ENCODE measurements at places on chromosomes 1 and 21. TPM values are rescaled to one million over a fixed set of nuclear protein-coding genes. Genes with fewer than 3 reads are reported as not detected.

SLAMF9 gene
- total RNA-seq, result not detected

BTG3 gene
- total RNA-seq, result 22.4 TPM

DIO1 gene
- total RNA-seq, result not detected

CYP4A11 gene
- total RNA-seq, result not detected

SLC44A5 gene
- 0.36 TPM for total RNA-seq

CD247 gene
- not detected for total RNA-seq

MAP10 gene
- total RNA-seq, result 2.7 TPM

RXFP4 gene
- total RNA-seq, result not detected

OR10J1 gene
- total RNA-seq, result not detected

TAF13 gene
- total RNA-seq, result 84.7 TPM

FCRL6 gene
- not detected for total RNA-seq

GNAT2 gene
- 0.29 TPM for total RNA-seq

HAO2 gene
- total RNA-seq, result not detected

PCP4 gene
- total RNA-seq, result not detected

ASH1L gene
- total RNA-seq, result 41.6 TPM

MAP3K6 gene
- 29.8 TPM for total RNA-seq

TEX38 gene
- not detected for total RNA-seq

GPR25 gene
- total RNA-seq, result not detected

KRTAP13-2 gene
- total RNA-seq, result not detected

EDN2 gene
- total RNA-seq, result not detected

CHIA gene
- total RNA-seq, result not detected

SASS6 gene
- total RNA-seq, result 2.5 TPM

DTL gene
- total RNA-seq, result 2.9 TPM

OR6K3 gene
- total RNA-seq, result not detected

EVA1C gene
- 5.0 TPM for total RNA-seq

GPR52 gene
- total RNA-seq, result 1.4 TPM

ESPN gene
- not detected for total RNA-seq

C1orf141 gene
- total RNA-seq, result not detected

KIRREL1 gene
- total RNA-seq, result 174 TPM

GTF2B gene
- 34.2 TPM for total RNA-seq

PIK3R3 gene
- total RNA-seq, result 5.3 TPM

PPFIA4 gene
- 8.0 TPM for total RNA-seq

ACTN2 gene
- total RNA-seq, result not detected

CELA3A gene
- total RNA-seq, result not detected

SMPDL3B gene
- under 0.01 TPM for total RNA-seq

ZNF672 gene
- 15.3 TPM for total RNA-seq

ZNF697 gene
- total RNA-seq, result 8.8 TPM

ADAMTS5 gene
- total RNA-seq, result 39.1 TPM

KIF26B gene
- total RNA-seq, result 22.1 TPM

KMO gene
- total RNA-seq, result under 0.01 TPM

SH2D5 gene
- 1.8 TPM for total RNA-seq

SPRR3 gene
- total RNA-seq, result not detected

RBP7 gene
- not detected for total RNA-seq

LORICRIN gene
- total RNA-seq, result not detected

SPRR2G gene
- not detected for total RNA-seq

LHX8 gene
- total RNA-seq, result not detected

ASCL5 gene
- total RNA-seq, result not detected

Measured in osteoblast (primary cell).